ENCODE measurements at places on chromosomes 2 and 18.

DNA sequence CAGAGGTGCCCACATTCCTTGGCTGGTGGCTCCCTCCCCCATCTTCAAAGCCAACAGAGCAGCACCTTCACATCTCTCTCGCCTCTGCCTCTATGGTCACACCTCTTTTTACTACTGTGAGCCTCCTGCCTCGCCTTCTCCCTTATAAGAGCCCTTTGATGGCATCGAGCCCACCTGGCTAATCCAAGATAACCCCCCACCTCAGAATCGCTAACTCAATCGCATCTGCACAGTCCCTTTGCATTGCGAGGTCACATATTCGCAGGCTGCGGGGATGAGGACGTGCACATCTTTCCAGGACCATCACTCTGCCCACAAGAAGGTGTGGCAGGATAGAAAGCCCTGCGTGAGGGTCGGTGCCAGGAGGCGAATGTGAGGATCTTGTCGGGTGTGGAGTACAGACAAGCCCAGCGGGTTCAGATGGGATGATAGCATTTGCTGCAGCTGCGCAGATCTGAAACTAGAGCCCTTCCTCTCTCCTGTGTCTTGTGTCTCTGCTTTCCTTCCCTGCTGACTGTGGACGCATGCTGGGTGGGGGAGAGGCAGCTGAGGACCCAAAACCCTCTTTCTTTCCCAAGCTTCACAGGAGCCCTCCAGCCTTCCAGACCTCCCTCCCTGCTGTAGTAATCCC lies 148.3 kb upstream of the HDAC4 start:
- no peak for ATAC-seq

- ATAC-seq: no peak
Measured at GRCh38 chr2:183019718-183020442, 18.4 kb downstream of the NCKAP1 start.

DNA sequence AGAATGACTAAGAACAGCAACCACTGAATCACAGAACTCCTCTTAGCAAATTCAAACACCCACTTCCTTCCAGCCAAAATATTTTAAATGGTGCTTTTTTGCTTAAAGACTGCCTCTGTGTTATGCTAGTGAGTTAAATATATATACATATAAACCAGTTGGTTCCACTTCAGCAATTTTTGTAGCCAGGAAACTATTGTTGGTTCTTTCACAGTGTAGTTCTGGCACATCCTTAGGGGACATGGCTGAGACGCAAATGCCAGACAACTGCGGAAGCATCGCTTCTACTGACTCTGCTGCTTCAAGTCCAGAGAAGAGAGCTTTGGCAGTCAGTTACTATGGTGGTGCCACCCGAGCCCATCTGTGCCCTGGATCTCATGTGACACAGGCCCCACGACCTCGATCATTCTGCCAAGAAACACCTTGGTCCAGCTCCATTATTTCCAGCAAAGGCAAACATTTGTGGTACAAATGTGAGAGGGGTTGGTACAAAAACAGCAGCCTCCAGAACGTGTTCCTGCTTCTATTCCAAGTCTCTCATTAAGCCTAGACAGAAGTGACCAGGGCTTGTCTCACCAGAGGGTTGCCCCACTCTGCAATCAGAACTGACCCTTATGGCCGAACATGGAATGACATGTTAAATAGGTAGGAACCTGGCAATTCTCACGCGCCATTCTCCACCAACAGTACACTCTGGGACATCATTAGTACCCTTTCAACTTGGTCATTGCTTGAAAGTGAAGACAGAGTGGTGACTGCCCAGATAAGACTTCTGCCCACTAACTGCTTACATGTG lies 117.8 kb upstream of the NRP2 start:
- ATAC-seq: no peak

- peak; percentile 82 for ATAC-seq
Measured at GRCh38 chr2:1742681-1743395, 1.5 kb downstream of the PXDN start.

DNA sequence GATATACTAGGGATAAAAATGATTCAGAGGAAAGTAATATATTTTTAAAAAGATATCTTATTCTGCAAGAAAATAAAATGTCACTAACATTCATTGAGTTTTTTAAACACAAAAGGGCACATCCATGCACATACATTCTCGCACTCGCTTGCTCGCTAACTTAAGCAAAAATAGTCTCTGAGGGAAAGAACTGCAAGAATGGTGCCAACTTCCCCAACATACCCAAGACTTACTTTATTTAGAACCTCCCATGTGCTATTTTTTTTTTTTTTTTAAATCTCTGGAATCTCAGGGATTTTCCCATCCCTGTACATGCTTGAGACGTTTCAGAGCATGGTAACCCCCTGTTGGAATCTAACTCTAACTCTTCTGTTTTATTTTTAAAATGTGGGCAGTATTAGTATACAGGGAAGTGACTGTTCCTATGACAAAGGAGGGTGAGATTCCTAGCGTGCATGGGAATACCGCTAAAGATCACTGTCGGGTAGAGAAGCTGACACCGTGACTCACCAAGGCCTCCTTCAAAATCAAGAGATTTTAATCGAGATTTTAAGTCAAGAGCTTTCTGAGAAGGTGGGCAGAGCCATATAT lies 187.9 kb upstream of the ZEB2 start:
- no peak for ATAC-seq

DNA sequence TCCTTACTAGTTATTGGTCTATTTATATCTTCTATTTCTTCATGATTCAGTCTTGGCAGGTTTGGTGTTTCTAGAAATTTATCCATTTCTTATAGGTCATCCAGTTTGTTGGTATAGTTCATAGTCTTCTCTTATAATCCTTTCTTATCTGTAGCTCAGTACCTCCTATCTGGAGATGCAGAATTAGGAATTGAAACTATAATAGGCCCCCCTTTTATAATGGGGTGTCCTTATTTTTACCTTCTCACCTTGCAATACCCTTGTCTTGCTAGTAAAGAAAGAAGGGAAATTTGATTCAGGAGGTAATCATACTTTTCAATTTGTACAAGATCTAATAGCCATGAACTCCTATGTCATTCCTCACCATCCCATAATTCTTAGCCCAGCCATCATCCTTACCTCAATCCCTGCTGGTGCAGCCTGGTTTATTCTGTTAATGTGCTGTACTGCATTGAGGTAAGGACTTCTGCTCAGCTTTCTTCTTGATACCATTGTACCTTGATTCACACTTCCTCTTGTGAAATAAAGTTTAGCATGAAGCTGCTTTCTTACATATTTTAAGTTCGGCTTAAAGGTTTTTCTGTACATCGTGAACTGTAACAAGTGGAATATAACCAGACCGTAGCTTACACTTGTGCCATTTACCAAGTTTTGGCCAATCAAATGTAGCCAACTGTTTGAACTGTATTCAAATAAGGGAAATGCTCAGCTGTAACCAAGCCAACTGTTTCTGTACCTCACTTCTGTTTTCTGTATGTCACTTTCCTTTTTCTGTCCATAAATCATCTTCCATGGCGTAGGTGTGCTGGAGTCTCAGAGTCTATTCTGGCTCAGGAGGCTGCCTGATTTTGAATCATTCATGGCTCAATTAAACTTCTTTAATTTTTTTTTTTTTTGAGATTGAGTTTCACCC lies 40.1 kb upstream of the PTH2R start:
- ATAC-seq: no peak

DNA sequence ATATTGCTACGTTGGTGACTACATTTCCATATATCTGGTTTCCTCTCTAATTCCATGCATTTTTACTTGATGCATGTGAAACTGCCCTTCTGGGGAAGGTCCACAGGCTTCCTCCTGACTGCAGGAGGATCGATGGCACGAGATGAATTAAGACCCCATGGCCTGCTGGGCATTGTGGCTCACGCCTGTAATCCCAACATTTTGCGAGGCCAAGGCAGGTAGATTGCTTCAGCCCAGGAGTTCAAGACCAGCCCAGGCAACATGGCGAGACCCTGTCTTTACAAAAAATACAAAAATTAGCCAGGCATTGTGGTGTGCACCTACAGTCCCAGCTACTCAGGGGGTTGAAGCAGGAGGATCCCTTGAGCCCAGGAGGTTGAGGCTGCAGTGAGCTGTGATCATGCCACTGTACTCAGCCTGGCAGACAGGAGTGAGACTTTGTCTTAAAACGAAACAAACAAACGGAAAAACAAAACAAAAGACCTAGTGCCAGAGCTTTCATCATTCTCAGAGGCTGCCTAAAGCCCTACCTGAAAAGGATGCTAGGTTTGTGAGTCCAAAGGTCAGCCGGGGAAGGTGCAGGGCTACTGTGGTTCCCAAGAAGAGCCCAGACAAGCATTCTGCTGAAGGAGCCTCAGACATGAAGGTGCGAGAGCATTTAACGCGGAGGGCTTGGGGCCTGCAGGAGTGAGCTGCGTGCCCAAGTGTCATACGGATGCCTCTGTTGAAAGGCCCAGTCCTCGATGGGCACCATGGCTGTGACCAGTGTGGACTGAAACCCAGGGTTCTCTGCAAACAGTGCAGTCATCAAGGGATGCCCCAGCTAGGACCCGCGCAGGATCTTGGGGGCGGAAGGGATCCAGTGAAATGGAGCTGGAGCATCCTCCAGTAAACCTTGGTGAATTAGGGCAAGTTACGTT lies 21.6 kb downstream of the GPR55 start:
- no peak for ATAC-seq

DNA sequence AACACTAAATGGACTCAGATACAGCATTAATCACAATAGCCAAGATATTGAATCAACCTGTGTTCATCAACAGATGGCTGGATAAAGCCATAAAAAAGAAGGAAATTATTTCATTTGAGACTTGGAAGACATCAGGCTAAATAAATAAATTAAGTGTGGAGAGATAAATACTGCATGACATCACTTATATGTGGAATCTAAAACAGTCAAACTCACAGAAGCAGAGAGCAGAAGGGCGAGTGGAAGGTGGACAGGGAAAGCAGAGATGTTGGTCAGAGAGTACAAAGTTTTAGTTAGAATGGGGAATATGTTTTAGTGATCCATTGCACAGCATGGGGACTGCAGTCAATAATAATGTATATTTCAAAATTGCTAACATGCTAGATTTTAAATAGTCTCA lies 207.2 kb downstream of the VAPA start:
- ATAC-seq: no peak

- ATAC-seq: no peak
Measured at GRCh38 chr18:51195451-51196117, 1.9 kb downstream of the MEX3C start.

- ATAC-seq: peak; percentile 23
Measured at GRCh38 chr2:45904946-45905631, 253.6 kb downstream of the PRKCE start.

DNA sequence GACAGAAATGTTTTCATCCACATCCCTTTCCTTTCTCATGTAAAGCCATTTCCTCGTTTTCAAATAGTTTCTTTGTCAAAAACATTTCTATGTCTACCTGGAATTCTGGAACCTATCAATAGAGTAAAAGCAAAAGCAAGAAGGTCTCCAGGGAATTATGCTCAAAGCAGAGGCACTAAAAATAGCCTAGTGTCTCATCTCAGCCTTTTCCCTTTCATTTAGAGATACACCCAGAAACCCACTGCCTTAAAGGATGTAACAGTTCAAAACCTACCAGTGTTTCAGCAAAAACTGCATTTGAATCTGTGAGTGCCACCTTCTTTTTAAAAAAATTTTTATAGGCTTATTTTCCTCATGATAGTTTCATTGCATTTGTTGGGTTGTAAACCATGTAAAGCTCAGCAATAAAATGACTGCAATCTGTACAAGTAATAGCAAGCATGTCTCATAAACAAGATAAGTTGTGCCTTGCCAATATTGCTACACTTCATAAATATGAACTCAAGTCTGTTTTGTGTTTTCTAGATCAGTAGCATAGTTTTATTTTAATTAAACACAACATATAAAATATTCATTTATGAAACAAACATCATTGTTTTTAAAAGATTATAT lies 927.3 kb upstream of the ACVR2A start:
- ATAC-seq: no peak

DNA sequence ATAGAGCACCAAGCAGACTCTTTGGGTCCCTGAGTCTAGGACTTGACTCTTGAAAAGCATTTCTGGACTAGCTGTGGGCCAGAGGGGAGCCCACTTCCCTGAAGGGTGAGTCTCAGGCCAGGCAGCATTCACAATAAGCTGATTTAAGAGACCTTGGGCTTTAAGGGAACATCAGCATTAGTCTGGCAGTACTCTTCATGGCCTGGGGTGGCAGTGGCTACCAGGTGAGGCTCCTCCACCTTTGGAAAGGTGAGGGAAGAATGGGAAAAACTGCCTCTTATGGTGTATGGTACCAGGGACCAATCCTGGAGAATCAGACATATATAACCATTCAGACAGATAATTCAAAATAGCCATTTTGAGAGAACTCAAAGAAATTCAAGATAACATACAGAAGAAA lies 599.9 kb upstream of the POU3F3 start:
- no peak for ATAC-seq

GRCh38 chr2:19887510-19887909 lies 14.3 kb downstream of the TTC32 start:
- no peak for ATAC-seq

DNA sequence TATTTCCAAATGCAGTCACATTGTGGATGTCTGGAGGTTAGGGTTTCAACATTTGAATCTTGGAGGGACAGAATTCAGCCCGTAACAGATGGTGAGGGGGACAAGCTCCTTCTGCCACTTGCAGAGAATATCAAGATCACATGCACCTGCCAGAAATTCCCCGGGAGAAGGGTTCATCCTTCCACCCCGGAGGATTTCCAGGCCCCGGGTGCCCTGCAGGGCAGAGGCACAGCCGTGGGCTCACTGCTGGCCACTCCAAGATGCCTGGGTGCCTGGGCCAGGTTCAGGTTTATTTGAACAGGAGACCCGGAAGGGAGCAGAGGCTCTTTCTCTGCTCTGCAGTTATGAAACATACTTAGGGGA lies 38.2 kb upstream of the MGAT4A start:
- ATAC-seq: no peak

- ATAC-seq: no peak
Measured at GRCh38 chr2:69955029-69955428, 6.4 kb downstream of the ASPRV1 start.

GRCh38 chr2:46802665-46803546 lies 112.7 kb downstream of the MCFD2 start:
- ATAC-seq: no peak

GRCh38 chr2:193580176-193580950 lies 1385.6 kb upstream of the TMEFF2 start:
- no peak for ATAC-seq

DNA sequence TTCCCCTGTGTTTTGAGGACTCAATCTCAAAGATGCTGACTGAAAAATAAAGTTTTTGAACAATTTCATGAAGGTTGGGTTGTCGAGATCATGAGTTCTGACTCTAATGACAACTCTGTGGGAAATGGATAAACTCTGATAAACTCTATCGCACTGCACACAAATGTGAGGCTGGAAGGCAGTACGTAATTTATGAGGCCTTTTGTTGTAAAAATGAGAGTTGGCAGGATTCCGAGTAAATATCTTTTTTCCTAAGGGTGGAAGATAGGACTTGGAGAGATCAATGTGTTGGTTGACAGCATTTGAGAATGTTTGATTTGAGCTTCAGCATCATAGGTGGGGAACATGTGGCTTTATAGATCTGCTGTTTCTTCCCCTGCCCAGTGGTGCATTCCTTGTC lies 90.4 kb downstream of the SPTBN1 start:
- ATAC-seq: no peak

DNA sequence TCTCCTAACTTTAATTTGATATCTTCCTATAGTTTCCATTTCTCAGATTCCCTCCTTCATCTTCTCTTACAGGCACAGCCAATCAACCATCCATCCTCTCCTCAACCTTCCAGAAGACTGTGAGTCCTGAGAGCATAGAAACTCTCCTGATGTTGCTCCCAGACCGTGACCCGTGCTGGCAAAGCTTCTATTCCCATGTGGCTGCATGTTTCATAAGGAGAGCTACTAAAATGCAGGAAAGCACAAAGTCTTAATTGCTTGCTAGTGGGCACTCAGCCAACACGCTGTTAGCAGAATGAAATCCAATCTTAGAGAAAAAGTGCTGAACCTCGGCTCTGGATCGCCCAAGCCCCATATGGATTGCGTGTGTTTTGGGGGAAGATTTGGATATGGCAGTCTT lies 1244.7 kb upstream of the ZEB2 start:
- no peak for ATAC-seq
